CD4-positive, alpha-beta T cell treated with Interleukin-17A for 1 hour (primary cell): ENCODE measurements at places on chromosomes 16 and 17.

- DNase-seq = no peak
Measured at GRCh38 chr16:88839745-88840599, 16.8 kb downstream of the GALNS start.

- DNase-seq = no peak
Measured at GRCh38 chr16:19127674-19128131, 13.9 kb downstream of the ITPRIPL2 start.

DNA sequence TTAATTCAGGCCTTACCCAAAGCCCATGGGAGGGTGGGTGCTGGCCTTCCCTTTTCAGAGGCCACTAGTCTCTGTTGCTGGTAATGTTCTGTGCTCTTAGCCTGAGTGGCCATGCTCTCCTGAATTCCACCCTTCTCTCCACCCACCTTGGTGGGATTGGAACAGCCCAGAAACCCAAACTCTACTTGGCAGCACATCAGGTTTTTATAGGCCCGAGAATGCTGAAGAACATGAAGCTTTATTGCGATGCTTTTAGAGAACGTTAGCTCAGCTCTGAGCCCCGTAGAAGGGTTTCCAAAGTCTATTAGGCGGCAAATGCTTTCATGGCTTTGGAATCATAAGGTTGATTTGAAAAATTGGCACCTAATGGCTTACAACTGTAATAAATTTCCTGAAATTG, 209.3 kb downstream of the MSI2 start:
- DNase-seq = no peak

DNA sequence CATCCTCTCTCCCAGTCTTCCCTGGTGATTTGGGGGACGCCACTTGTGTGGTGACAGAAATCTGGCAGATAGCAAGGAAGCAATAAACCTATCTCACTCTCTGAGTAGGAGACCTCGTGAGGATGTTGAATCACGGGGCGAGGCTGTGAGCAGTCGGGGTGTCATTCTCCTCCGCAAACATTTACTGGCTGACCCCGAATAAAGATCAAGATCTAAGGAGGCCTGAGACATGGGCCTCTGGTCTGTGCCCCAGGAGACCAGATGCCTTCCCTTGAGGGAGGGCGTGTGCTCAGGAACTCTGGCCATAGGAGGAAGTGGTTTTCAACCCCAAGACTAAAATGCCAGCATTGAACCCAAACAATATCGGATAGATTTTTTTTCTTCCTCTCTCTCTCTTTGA, 53.1 kb downstream of the FOXL1 start:
- no peak for DNase-seq

DNA sequence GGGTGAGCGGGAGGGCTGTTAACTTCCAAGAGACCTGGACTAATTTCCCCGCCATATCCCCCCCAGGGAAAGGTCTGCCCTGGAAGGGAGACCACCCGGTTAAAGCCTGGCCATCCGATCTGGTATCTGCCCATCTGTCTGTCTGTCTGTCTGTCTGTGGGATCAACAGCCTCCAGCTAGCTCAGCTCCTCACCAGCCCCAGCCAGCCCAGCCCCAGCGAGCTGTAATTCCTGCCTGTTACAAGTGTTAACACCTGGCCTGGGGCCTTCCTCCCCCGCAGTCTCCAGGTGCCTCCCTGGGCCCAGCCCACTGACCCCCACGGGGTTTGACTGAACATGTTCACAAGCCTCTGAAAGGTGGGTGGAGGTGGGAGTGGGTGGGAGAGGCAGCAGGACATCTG, 4.0 kb downstream of the WNT3 start:
- DNase-seq = no peak
